NCI-H2107 (cell line): ENCODE measurements at places on chromosomes 5 and 9.

- DNase-seq, result no peak
These were observed 159.8 kb upstream of the GAS1 start for GRCh38 chr9:87107072-87107471.

DNA sequence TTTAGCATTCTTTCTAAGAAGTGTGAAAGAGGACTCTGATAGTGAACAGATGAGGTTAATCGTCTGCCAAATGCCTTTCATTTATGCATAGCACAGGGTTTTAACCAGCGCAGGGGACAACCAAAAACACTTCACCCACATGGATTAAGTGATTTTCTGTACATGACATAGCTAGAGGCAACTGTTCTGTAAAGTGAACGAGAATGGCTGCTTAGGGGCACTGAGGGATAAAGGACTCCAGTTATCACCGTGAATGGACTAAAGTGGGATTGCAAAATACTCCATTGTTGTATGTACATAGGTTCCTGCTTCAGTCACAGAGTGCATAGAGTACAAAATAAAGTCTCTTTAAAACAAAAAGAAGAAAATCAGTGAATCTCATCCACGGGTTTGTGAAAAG, 456.8 kb downstream of the DMAC1 start:
- DNase-seq, result no peak

- DNase-seq, result no peak
These were observed 30.5 kb downstream of the TRIO start for GRCh38 chr5:14173377-14174229.

- DNase-seq, result no peak
These were observed 127.6 kb downstream of the RFX3 start for GRCh38 chr9:3398232-3398648.

DNA sequence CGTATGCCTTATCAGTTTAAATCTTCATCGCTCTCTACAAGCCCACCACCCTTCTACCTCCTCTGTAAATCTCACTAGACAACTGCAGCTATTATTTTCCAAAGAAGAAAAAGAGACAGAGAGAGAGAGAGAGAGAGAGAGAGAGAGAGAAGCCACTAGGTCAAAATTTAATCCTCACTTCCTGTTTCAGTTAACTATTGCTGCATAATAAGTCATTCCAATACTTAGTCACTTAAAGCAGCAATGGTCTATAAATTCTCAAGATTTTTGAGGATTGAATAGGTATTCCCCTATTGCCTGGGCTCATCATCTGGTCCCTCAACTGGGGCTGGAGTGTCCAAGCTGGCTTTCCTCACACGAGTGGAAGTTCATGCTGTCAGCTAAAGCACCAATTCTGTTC, 68.8 kb downstream of the ITGA1 start:
- DNase-seq, result no peak

DNA sequence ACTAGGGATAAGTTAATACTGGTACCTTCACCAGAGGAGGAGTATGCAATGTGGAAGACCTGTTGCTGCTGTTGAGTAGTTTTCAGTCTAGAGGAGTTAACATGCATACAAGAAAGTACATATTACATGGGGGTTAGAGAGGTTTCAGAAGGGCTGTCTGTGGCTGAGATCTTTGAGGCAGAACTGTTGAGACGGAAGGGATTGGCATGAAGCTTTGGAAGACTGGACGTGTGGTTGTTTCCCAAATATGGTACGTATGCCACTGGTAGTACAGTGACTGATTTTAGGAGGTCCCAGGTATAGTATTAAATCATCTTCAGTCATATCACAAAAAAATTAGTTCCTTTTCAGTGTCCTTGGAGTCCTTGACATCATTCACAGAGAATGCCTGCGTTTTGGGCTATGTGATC, 17.6 kb downstream of the TNFAIP8 start:
- DNase-seq, result no peak

- DNase-seq, result no peak
These were observed 992.1 kb downstream of the MAT2B start for GRCh38 chr5:164497311-164498064.

DNA sequence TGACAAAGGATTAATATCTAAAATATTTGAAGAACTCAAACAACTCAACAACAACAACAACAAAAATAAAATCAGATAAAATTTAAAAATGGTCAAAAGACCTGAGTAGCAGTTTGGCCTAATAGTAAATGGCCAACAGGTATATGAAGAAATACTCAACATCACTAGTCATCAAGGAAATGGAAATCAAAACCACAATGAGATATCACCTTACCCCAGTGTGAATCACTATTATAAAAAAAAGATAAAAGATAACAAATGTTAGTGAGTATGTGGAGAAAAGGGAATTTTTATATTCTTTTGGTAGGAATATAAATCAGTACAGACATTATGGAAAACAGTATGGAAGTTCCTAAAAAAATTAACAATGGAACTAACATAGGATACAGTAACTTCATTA, 247.9 kb upstream of the TRPC7 start:
- no peak for DNase-seq

DNA sequence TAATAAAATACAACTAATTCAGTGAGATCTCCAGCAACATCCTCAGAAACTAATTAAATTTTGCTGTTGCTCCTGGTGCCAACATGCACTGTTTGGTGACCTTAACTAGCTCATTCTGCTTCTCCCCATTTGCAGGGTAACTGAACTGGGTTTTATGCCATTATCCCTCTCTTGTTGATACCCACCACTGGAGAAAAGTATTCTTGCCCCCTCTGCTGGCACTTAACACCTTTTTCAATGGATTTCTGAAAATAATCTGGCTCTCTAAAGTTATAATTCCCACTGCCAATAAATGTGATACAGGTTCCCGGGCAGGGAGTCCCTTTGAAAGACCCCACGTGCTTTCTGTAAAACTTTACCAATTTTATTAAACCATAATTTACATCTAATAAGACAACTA, 394.3 kb downstream of the OSTF1 start:
- DNase-seq, result no peak

DNA sequence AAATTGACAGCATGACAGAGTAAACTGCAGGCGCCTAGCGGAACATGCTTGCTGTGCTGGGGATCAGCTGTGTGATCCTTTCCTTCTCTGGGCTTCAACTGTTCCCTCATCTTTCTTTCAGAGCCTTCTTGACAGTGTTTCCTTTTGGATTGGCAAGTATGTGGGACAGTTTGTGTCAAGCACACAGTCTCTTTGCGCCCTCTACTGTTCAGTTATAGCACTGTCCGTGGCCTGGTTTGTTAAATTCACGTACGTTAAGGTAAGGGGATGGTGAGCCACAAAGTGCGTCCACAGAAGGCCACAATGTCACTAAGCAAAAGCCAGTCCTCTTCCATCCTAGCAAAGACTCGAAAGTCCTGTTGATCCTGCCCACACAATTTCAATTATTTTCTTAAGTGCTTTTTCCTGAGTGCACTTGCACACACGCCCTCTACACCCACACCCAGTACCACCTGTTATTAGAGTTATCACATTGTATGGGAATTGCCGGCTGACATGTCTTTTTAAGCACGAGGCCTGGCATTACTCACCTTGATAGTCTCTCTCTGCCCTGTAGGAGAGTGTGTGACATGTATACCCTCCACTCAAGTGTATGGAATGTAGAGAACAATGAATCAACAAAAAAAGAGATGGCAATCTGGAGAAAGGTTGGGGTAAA, 22.5 kb upstream of the PTPN3 start:
- DNase-seq, result peak; percentile 42

GRCh38 chr5:11452852-11453251, 451.4 kb downstream of the CTNND2 start:
- no peak for DNase-seq

- no peak for DNase-seq
These were observed 41.4 kb downstream of the UBAP1 start for GRCh38 chr9:34220218-34220617.

GRCh38 chr9:91207729-91208418, 153.8 kb downstream of the AUH start:
- no peak for DNase-seq

- DNase-seq, result no peak
These were observed 1011.5 kb upstream of the ACO1 start for GRCh38 chr9:31372799-31373587.

GRCh38 chr5:115629903-115630302, 4.1 kb upstream of the TMED7 start:
- no peak for DNase-seq

GRCh38 chr9:76803083-76803482, 38.8 kb downstream of the PCA3 start:
- DNase-seq, result no peak

- DNase-seq, result no peak
These were observed 114.0 kb upstream of the MTAP start for GRCh38 chr9:21688108-21689102.

GRCh38 chr9:108756746-108757490, 98.9 kb downstream of the ACTL7B start:
- no peak for DNase-seq

GRCh38 chr5:106545325-106545724, 1125.4 kb downstream of the EFNA5 start:
- DNase-seq, result no peak

DNA sequence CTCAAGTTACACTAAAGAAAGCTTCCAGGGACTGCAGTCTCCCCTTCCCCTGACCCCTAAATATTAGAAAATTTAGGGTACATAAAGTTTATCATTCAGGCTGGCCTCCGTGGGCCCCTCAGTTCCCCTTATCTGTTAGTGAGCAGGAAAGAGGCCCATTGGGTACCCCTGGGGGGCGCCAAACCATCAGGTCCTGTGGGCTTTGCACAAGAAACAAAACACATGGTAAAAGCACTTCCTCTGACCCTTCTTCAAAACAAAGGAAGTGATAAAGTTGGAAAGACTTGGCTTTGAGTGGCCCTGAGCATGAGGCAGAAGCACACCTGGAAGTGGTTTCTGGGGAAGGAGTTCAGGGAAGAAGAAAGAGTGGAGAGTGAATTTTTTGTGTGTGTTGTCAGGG, 213.0 kb downstream of the SMARCA2 start:
- DNase-seq, result no peak

- DNase-seq, result no peak
These were observed 96.2 kb downstream of the TRPM3 start for GRCh38 chr9:71025201-71025600.

DNA sequence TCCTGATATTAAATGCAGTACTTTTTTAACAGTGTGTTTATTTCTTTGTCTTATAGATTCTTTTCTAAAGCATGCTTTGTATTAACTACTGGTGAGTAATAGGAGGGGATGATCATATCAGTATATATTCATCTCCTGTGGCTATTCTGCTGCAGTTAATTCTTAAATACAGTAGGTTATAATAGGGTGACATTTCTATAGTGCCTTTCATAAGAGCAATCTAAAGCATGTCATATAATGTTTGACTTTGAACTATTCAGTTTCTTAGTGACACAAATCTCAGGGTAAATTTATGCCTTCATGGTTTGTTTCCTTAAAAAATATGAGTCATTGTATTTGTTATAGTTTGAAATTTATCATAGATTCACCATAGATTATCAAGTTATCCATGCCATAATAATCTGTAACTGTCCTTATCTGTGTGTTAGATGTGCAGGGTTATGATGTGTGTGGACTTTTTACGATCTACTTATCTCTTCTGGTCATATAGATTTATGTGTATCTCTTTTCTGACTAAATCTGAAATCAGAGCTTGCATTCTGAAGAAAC, 1019.5 kb downstream of the NR2F1-AS1 start:
- no peak for DNase-seq

DNA sequence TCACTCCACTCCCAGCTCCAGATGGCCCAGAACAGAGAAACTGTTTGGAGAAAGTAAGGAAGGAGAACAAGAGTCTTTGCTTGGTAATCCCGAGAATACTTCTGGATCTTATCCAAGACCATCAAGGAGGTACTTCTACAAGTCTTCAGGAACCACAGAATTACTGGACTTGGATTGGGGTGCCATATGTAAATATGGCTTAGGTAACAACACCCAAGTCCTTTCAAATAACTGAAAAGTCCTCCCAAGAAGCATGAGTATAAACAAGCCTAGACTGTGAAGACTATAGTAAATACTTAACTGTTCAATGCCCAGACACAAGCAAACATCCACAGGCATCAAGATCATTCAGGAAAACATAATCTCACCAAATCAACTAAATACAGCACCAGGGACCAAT, 170.0 kb downstream of the MCTP1 start:
- DNase-seq, result no peak

DNA sequence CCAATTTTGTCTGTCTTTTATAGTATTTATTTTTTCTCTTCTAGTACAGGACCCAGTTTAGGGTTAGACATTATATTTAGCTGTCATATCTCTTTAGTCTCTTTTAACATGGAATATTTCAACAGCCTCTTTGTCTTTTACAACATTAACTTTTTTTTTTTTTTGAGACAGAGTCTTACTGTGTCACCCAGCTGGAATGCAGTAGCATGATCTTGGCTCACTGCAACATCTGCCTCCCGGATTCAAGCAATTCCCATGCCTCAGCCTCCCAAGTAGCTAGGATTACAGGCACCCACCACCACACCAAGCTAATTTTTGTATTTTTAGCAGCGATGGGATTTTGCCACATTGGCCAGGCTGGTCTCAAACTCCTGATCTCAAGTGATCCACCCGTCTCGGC, 90.1 kb downstream of the ADAMTS6 start:
- no peak for DNase-seq

- no peak for DNase-seq
These were observed 182.3 kb downstream of the ELAVL2 start for GRCh38 chr9:23643656-23644258.

DNA sequence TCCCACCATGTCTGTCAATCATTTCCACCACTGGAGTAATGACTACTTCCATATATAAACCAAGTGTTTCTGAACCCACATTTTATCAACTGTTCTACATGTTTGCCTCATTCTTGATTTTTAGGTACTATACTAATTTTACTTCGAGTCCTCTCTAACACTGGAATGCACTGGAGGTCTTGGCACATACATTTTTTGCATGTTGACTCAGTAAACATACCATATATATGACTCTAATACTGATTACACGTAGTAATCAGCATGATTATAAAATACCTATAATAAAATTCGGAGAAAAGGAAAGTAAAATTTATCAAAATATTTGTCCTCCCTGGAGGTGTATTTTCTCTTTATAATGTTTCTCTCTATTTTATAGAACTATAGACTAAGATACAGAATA, 621.7 kb upstream of the NUDT12 start:
- DNase-seq, result no peak

GRCh38 chr9:101711330-101711941, 27.0 kb downstream of the GRIN3A start:
- DNase-seq, result no peak

GRCh38 chr9:131629825-131630204, 84.5 kb downstream of the PRRT1B start:
- DNase-seq, result no peak

GRCh38 chr9:91085517-91086291, 276.0 kb downstream of the AUH start:
- DNase-seq, result no peak

DNA sequence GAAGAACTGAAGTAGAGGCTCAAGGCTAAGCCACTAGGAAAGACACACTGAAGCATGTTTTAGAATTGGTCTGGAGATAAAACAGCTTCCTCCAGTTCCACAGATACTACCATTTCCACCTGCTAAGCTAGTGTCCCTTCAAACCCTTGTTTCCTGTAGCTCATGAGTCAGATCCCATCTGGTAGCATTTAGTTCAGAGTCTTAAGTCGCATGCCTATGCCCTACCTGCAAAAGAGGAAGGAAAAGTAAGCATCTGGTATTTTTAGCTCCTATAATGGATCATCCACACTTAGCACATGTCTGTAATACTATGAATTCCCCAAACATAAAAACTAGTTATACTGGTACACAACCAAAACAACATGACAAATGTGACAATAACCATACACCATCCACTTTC, 92.1 kb downstream of the CDKN2A start:
- DNase-seq, result no peak
